CD8-positive, alpha-beta memory T cell (primary cell): ENCODE measurements at places on chromosomes 7 and 10.

- no peak for DNase-seq
- no peaks in the 10 kb centered on the region for H3K27me3 ChIP-seq
- no peaks in the 10 kb centered on the region for H3K4me1 ChIP-seq
- no peak overlapping the region for H3K27ac ChIP-seq
- H3K36me3 ChIP-seq: no peaks in the 10 kb centered on the region
- H3K4me3 ChIP-seq: no peak overlapping the region
Measured at GRCh38 chr10:1661859-1662437, 75.4 kb downstream of the ADARB2 start.

DNA sequence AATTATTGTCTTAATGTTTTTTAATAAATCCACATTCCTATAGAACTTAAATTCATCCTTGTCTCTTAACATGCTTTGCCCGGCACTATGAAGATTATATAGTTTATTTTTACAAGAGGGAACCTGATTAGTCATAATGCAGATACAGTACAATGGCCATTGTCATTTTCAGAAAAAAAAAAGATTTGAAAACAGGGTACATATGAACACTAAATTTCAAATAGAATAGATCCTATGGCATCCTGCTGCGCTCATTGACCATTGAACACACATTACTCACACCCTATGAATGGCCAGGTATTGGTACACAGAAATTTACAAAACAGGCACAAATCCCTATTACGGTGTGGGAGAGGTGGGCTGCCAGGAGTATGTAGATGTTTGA is 2.0 kb upstream of the KLF6 start:
- peaks cover 10% of the 10 kb centered on the region for H3K4me1 ChIP-seq
- H3K4me3 ChIP-seq: no peak overlapping the region

- no peak overlapping the region for H3K4me3 ChIP-seq
- no peak overlapping the region for H3K27ac ChIP-seq
- DNase-seq: no peak
- H3K36me3 ChIP-seq: no peaks in the 10 kb centered on the region
- no peaks in the 10 kb centered on the region for H3K4me1 ChIP-seq
Measured at GRCh38 chr7:117217106-117218035, 105.5 kb downstream of the WNT2 start.

GRCh38 chr10:11017000-11017569 is 587 bp upstream of the CELF2 start:
- peaks cover 27% of the 10 kb centered on the region for H3K27me3 ChIP-seq
- no peaks in the 10 kb centered on the region for H3K36me3 ChIP-seq
- H3K4me1 ChIP-seq: peaks cover 3% of the 10 kb centered on the region
- no peak overlapping the region for H3K27ac ChIP-seq
- no peak for DNase-seq

GRCh38 chr7:114799628-114800028 is 122.3 kb upstream of the MDFIC start:
- no peaks in the 10 kb centered on the region for H3K36me3 ChIP-seq
- no peak overlapping the region for H3K4me3 ChIP-seq
- H3K27me3 ChIP-seq: no peaks in the 10 kb centered on the region

DNA sequence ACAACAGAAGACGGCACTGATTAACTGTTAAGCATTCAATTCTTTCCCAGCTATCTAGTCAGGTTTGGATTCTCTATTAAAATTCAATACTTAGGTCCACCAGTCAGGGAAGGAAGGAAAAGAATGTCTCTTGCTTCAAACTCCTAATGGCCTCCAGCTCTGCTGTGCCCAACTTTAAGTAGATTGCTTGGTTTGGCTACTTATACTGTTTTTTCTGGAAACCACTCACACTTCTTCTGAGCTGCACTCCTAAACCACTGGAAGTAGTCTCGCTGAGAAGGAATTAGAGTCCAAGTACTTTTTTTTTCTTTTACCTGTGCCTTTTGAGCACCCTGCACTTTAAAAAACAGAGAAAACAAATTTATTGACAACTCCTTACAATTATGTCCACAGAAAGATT is 26.7 kb upstream of the COL1A2 start:
- H3K4me1 ChIP-seq: no peaks in the 10 kb centered on the region
- H3K36me3 ChIP-seq: no peaks in the 10 kb centered on the region
- no peaks in the 10 kb centered on the region for H3K27me3 ChIP-seq
- no peak overlapping the region for H3K27ac ChIP-seq
- DNase-seq: no peak

- peaks cover 74% of the 10 kb centered on the region for H3K4me1 ChIP-seq
- H3K36me3 ChIP-seq: no peaks in the 10 kb centered on the region
Measured at GRCh38 chr10:119285495-119286267, 78.3 kb downstream of the GRK5 start.

GRCh38 chr10:111129363-111129762 is 52.5 kb downstream of the ADRA2A start:
- H3K4me1 ChIP-seq: no peaks in the 10 kb centered on the region
- no peaks in the 10 kb centered on the region for H3K36me3 ChIP-seq
- no peaks in the 10 kb centered on the region for H3K27me3 ChIP-seq
- no peak overlapping the region for H3K27ac ChIP-seq

GRCh38 chr10:43843321-43844101 is 194.8 kb upstream of the ZNF32 start:
- H3K36me3 ChIP-seq: no peaks in the 10 kb centered on the region
- H3K27me3 ChIP-seq: no peaks in the 10 kb centered on the region
- no peak overlapping the region for H3K4me3 ChIP-seq
- H3K27ac ChIP-seq: no peak overlapping the region

DNA sequence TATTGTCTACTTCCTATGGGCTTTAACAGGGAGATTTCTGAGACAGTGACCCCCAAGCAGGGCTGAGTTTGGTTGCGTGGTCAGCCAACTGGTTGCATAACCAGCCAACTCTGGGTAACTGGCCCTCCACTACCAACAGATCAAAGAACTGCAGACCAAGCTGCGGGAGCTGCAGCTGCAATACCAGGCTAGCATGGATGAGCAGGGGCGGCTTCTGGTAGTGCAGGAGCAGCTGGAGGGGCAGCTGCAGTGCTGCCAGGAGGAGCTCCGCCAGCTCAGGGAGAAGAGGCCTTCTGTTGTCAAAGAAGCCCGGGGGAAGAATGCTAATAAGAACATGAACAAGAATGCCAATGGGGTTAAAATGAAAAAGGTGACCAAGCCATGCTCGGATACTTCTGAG is 15.7 kb upstream of the FLNC start:
- H3K27ac ChIP-seq: no peak overlapping the region
- no peaks in the 10 kb centered on the region for H3K36me3 ChIP-seq
- no peaks in the 10 kb centered on the region for H3K27me3 ChIP-seq
- no peak overlapping the region for H3K4me3 ChIP-seq
- DNase-seq: no peak
- H3K4me1 ChIP-seq: no peaks in the 10 kb centered on the region

GRCh38 chr10:49174261-49174925 is 13.8 kb downstream of the TMEM273 start:
- peaks cover 25% of the 10 kb centered on the region for H3K4me1 ChIP-seq
- H3K4me3 ChIP-seq: no peak overlapping the region
- peak overlapping the region; percentile 22 for H3K27ac ChIP-seq
- no peaks in the 10 kb centered on the region for H3K27me3 ChIP-seq
- H3K36me3 ChIP-seq: no peaks in the 10 kb centered on the region
- no peak for DNase-seq

- H3K4me1 ChIP-seq: peaks cover 32% of the 10 kb centered on the region
- no peak overlapping the region for H3K27ac ChIP-seq
- no peaks in the 10 kb centered on the region for H3K36me3 ChIP-seq
- no peak for DNase-seq
Measured at GRCh38 chr10:110723224-110723891, 79.2 kb downstream of the RBM20 start.

GRCh38 chr10:132532749-132533560 is 4.6 kb upstream of the INPP5A start:
- H3K4me1 ChIP-seq: peaks cover 5% of the 10 kb centered on the region
- no peaks in the 10 kb centered on the region for H3K36me3 ChIP-seq
- no peak for DNase-seq

DNA sequence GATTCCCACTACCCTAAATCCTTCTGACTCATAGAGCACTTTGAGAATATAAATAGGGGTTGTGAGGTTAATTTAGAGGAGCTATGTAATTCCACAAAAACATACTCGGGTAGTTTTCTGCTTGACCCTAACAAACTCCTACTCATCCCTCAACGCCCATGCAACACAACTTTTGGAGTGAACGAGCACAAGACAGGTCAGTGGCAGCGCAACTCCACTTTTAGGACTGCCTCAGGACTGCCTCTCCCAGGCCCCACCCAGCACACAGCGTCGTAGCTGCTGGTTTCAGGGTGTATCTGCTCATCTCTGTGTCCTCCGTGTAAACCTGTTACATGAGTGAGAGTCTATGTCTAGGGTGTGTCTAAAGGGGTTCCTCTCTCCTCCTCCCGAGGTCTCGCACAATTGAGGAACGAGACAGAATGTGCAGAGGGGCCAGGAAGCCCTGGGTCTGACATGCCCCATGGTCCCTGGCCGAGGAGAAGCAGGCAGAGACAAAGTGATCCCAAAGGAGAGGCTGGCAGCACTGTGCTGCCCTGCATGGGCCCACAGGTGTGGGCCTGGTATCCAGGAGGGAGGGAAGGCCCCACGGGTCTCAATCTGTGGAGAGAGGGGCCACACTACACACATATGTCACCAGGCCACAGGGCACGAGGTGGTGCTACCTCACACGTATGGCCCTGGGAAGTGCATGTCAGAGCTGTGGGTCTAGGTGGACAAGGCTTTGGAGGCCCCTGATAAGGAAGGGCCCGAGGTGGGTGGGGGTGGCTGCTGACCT is 45.5 kb downstream of the CAMK2B start:
- DNase-seq: peak; percentile 14
- H3K4me3 ChIP-seq: no peak overlapping the region
- no peaks in the 10 kb centered on the region for H3K36me3 ChIP-seq

GRCh38 chr7:101112233-101112632 is 14.7 kb upstream of the SERPINE1 start:
- no peaks in the 10 kb centered on the region for H3K36me3 ChIP-seq
- H3K27me3 ChIP-seq: no peaks in the 10 kb centered on the region
- H3K4me3 ChIP-seq: no peak overlapping the region
- H3K4me1 ChIP-seq: no peaks in the 10 kb centered on the region

DNA sequence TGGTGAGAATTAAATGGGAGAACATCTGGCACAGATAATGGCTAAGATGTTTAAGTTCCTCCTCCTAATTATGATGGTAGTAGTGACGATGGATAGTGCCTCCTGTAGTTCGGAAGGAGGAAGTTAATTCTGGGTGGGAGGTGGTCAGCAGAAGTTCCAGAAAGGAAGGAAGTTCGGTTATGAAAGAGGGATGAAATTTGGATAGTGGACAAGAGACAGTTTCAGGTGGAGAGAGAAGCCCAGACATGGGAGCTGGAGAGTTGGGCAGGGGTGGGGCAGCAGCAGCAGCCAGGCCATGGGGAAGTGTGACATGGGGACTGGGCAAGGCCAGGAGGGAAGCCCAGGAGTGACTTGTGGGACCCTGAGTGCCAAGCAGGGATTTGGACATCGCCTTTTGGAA is 99.5 kb downstream of the CCNY start:
- no peaks in the 10 kb centered on the region for H3K4me1 ChIP-seq
- H3K36me3 ChIP-seq: no peaks in the 10 kb centered on the region
- H3K4me3 ChIP-seq: no peak overlapping the region
- H3K27ac ChIP-seq: no peak overlapping the region
- H3K27me3 ChIP-seq: no peaks in the 10 kb centered on the region
